Camera-type eye (tissue), 1 donor: ENCODE measurements at places on chromosomes 4 and X. TPM values are rescaled to one million over a fixed set of nuclear protein-coding genes. Genes with fewer than 3 reads are reported as not detected.

MAN2B2 gene
- 13.1 TPM for total RNA-seq

DDX53 gene
- not detected for total RNA-seq

PPEF1 gene
- total RNA-seq: 4.5 TPM

POF1B gene
- total RNA-seq: 2.1 TPM

H2BW2 gene
- not detected for total RNA-seq

ARHGEF9 gene
- total RNA-seq: 72.8 TPM

TIGD4 gene
- total RNA-seq: 9.6 TPM

RAB33A gene
- total RNA-seq: 8.0 TPM

IKBKG gene
- total RNA-seq: 13.2 TPM

CACNA1F gene
- total RNA-seq: 27.9 TPM

GASK1B gene
- 46.1 TPM for total RNA-seq

MAP3K15 gene
- 0.49 TPM for total RNA-seq

CSAG3 gene
- not detected for total RNA-seq

OPHN1 gene
- total RNA-seq: 19.1 TPM

L1CAM gene
- total RNA-seq: 57.3 TPM

CSN1S1 gene
- total RNA-seq: not detected

SMIM10L2A gene
- total RNA-seq: 6.0 TPM

SULT1E1 gene
- 35.0 TPM for total RNA-seq

RASSF6 gene
- total RNA-seq: 4.2 TPM

TAF7L gene
- not detected for total RNA-seq

ADH1A gene
- total RNA-seq: not detected

CENPC gene
- 67.1 TPM for total RNA-seq

ZNF732 gene
- total RNA-seq: 5.1 TPM

USP51 gene
- total RNA-seq: 9.1 TPM

DRD5 gene
- 1.4 TPM for total RNA-seq

CXorf66 gene
- not detected for total RNA-seq

DSPP gene
- total RNA-seq: 0.05 TPM

FGFR3 gene
- total RNA-seq: 30.0 TPM

COX7B2 gene
- not detected for total RNA-seq

PPP2R2C gene
- 10.1 TPM for total RNA-seq

VGLL1 gene
- 1.1 TPM for total RNA-seq

PHKA1 gene
- 8.4 TPM for total RNA-seq

BEX5 gene
- 7.7 TPM for total RNA-seq

GLRB gene
- 15.2 TPM for total RNA-seq

VSIG1 gene
- total RNA-seq: 0.33 TPM

CDKL2 gene
- total RNA-seq: 8.1 TPM

ETDB gene
- total RNA-seq: not detected

FAM9C gene
- total RNA-seq: not detected

TEX13B gene
- not detected for total RNA-seq

EREG gene
- total RNA-seq: 0.27 TPM

MAGEA10 gene
- total RNA-seq: not detected

MOB1B gene
- 45.1 TPM for total RNA-seq

SORCS2 gene
- 59.2 TPM for total RNA-seq

CXCL1 gene
- total RNA-seq: 2.7 TPM

BCAP31 gene
- 57.0 TPM for total RNA-seq

S100P gene
- 0.27 TPM for total RNA-seq

NLRP2B gene
- not detected for total RNA-seq
